Activated T-helper 2 cell treated with anti-CD3 and anti-CD28 coated beads, Interferon-gamma antibody, Interleukin-2, Interleukin-4, amounts not matched to agents 10 μg/mL and 5 μg/mL and 100 μg/mL, durations not matched to agents 14 hours and 24 hours and 36 hours (primary cell): ENCODE measurements at places on chromosomes 16 and 17.

- no peak for DNase-seq
Measured at GRCh38 chr17:37772982-37773381, 28.1 kb upstream of the HNF1B start.

DNA sequence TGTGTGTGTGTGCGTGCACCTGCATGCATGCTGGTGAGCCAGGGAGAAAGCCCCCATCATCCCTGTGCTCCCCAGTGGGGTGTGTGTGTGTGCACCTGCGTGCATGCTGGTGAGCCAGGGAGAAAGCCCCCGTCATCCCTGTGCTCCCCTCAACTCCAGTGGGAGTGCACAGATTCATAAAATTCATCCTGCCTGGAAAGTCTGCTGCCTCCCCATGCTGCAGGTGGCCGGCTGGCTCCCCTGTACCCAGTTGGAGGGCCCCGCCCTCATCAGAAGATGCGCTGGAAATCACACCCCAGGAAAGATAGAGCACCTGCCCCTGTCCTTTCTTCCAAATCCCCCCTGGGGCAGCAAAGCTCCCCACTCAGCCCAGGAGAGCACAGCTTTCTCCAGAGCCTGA is 84.8 kb upstream of the DOC2B start:
- DNase-seq: no peak

- peak; percentile 19 for DNase-seq
Measured at GRCh38 chr17:34542700-34543336, 36.6 kb upstream of the TMEM132E start.

DNA sequence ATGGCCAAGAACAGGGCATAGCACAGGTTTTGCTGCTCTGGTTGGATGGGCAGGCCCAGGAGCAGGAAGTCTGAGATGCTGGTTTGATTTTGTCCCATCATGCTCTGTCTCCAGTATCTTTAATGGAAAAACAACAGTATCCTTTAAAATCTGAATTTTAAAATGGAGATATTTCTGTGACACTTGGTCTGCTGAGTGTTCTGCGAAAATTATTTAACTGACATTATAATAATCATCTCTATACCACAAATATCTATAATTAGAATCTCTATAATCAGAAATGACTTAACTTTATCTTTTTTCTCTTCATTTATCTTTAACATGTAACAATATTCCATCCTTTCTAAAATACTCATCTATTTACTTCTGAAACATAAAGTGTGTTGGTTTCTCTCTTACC is at the start of gene OR1E1:
TSS of gene OR1E1 (minus strand) at position 101 of the 400 bp plus-strand sequence. CDS start at position 101, 0 bp downstream.
- no peak for DNase-seq

DNA sequence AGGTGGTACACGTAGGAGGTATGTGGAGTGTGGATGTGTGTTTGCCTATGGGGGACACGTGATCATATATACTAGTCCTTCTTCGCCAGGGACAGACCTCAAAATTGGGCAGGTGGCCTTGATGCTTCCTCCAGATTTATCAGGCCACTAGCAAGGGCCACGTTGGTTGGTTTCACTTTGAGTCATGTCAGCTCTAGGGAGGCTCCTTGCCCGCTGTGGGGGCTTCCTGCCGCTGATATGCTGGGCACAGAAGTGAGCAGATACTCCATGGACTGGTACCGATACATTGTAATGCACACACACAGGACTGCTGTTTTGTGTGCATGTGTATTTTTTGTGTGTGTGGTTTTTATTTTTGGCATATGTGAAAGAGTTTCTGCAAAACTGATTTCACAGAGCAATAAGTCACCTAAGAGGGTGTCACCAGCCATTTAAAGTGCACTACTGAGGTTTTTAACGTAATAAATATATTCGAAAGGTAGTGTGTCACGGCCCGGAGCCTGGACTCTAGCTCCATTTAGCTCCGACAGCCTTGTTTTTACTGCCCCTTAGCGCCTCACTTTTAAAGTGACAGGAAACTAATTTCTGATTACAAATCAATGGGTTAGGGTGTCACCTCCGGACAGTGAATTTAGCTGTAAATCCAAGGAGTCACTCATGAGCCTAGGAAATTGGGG is 605.5 kb upstream of the SALL1 start:
- DNase-seq: no peak

DNA sequence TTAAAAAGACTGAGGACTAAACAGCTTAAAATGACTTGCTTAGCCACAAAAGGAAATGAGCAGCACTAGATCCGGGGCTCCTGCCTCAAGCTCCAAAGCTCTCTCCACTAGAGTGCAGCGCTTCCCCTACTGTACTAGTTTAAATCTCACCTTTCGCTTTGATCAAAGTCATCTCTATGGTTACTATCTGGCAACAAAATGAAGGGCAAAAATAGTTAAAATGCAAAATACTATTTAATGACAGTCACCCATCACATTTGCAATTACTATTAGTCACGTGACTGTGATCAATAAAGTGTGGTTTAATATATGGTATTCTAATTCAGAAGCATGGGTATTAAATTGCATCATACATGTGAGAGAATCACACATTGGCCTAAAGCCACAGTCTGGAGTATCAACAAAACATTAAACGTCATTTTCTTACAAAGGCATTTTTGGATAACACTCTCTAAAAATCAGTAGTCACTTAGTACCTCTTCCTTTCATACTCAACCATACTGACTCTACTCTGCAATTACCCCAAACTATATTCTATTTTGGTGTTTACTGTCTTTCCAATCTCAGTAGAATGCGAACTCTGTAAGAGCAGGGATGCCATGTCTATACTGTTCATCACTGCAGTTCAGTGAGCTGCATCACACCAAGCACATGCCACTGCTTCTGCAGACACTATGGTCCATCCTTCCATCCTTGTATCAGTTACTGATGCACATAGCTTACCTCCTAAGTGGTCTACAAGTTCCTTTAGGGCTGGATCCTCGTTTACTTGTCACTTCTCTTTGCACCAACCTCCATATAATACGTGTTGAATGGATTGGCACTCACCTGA is 6.2 kb downstream of the PSMD12 start:
- peak; percentile 51 for DNase-seq

DNA sequence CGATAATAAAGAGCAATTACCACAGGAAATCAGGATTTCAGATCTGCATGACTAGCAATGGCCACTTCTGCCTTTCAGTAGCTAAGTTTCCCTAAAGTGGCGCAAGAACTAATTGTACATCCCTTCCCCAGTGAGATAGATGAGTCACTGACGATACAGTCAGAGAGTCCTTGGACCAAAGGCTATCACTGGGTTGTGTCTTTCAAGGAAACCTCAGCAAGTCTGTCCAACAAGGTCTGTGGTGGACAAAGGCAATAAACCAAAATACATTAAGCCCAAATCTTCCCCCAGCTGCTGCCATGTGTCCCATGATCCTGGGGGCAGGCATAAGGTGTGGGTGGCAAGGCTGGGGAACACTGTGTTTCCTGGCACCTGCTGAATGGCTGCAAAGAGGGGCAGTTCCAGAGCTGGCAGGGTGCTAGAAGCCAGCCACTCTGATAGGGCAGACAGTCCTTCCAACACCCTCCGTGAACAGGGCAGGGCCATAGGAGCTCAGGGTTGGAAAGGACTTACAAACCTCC is 20.5 kb upstream of the MTMR4 start:
- DNase-seq: no peak

DNA sequence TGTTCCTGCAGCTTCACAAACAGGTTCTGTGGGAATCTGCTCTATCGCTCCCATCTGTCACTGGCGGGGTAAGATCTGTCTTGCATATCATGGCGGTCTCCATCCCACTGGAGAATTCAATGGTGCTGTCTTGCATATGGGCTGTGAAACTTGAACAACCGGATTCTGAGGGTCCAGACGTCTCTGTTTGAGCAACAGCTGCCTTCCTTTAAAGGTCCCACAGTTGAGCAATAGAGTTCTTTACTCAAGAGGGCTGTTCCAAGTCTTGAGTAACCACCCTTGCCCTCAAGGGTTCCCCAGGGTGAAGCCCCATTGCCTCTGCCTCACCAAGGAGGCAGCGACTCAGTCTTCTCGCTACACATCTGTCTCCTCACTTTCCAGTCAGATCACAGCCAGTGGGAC is 50.8 kb downstream of the ZFHX3 start:
- DNase-seq: no peak

- DNase-seq: no peak
Measured at GRCh38 chr16:71676236-71676635, 48.3 kb downstream of the PHLPP2 start.
